ENCODE measurements at places on chromosomes 12 and 14.

- DNase-seq = peak; percentile 17
These were observed 2.1 kb downstream of the DUSP6 start for GRCh38 chr12:89350260-89350629.

DNA sequence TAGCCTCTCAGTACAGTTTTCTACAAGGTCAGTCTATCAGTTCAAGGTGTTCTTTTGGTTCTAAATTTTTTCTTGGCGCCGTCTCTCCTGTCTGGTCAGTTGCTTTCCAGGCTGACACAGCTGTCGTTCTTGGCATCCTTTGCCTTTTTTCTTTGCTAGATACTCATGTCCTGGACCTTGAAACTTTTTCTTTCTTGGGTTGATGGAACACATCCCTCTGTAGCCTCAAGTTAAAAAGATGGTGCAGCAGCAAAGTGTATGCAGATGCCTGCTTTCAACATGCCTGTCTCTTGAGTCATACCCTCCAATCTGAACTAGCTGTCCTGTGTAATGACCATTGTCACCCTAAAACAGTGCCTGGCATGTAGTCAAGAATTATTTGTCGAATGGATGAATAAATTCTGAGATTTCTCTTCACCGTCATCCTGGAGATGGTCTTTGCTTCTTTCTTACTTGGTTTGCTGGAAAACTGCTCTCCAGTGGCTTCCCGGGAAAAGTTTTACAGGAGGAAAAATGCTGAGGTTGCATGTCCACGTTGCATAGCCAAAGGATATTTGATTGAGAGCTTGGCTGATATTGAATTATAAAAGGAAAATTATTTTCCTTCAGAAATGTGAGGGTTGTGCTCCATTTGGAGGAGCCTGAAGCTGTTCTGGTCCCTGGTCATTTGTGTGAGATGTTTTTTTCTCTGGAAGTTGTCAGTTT lies 4.6 kb downstream of the NYNRIN start:
- DNase-seq = no peak

DNA sequence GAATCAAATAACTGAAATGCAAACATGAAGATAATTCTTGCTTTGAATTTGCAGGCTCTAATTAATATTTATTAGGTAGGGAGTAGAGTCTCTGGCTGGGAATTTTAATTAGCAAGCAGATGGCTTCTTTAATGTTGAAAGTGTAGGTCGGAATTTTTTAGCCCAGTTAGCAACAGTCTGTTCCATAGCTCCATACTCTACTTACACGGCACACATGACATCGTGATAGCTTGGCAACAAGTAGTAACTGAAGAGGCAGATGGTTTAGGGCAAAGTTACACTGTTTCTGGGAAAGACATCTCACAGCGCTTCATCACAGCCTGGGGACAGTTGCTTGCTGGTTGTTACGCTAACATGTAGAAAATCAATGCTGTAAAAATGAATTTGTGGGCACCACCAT lies 710.7 kb downstream of the GALC start:
- DNase-seq = no peak

DNA sequence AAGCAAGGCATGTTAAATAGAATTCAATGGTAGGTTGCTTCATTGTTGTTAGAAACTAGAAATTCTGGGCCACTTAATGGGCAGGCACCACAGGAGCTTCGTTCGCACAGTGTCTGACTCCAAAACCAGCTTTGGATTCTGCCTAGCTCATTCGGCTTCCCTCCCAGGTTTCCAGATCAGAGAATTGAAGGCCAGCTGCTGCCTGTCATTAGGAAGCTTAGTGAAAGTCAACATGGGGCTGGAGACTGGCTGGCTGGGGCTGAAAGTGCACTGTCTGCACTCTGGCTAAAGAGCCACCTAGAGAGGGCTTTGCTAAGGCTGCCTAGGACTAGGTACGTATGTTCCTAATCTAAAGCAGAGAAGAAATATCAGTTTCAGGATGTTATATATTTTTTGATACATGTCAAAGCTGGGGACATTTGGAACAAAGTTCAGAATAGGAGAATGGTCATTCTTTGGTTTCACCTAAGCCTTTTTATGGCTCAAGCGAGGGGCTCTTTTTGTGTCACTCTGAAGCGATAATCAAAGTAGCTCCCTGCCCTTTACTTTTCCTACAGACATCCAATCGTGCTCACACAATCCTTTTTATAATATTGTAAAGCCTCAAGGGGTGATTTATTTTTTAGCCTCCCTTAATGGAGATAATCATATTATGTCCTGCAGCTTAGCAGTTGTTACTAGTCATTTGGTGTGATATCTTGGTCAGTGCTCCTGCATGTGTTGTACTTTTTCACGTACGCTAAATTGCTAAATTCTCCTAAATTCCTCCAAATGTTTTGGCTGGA lies 238.5 kb upstream of the NAV3 start:
- DNase-seq = peak; percentile 39

- no peak for DNase-seq
These were observed 21.4 kb downstream of the ABCB9 start for GRCh38 chr12:122944605-122945592.

All from NCI-H146 (cell line).